ENCODE measurements at places on chromosomes 12 and 14. TPM values are rescaled to one million over a fixed set of nuclear protein-coding genes. Genes with fewer than 3 reads are reported as not detected.
A peak's percentile ranks its signal among the peaks of the same experiment; 100 is the strongest.

DNA sequence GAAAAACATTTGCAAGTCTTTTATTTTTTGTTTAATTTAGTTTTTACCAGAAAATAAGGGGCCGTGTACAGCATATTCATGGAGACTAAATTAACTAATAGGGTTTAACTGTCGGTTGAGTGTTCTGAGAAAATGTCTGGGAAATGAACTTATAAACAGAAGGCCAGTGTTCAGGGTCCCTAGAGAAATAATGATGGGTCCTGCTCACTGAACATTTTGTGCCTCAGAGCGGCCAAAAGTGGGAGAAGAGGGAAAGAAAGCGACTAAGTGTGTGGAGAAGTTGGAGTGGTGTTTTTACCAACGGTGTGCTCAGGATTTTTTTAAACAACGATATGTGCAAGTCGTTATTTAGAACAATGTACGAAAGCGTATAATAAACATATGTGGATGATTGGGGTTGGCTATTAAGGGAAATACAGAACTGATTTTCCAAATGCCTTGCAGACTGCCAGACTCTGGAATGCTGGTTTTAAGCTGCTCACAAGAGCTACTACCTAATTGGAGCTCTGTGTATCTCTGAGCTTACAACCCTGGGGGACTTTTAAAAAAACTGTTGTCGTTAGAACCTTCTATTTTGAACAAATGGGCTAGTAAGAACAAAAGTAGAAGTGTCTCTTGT is 166.7 kb downstream of the SLC38A4 start:
- DNase-seq = no peak

- no peak for DNase-seq
These were observed 34.8 kb upstream of the RCOR1 start for GRCh38 chr14:102557434-102558226.

- DNase-seq = no peak
These were observed 256.9 kb upstream of the RGS6 start for GRCh38 chr14:71675126-71675899.

GRCh38 chr12:131916306-131917138 is 12.6 kb upstream of the PUS1 start:
- DNase-seq = no peak

GRCh38 chr12:27277846-27278260 is 33.8 kb downstream of the STK38L start:
- no peak for DNase-seq

- DNase-seq = no peak
These were observed 693.0 kb downstream of the LRFN5 start for GRCh38 chr14:42299692-42300091.

DNA sequence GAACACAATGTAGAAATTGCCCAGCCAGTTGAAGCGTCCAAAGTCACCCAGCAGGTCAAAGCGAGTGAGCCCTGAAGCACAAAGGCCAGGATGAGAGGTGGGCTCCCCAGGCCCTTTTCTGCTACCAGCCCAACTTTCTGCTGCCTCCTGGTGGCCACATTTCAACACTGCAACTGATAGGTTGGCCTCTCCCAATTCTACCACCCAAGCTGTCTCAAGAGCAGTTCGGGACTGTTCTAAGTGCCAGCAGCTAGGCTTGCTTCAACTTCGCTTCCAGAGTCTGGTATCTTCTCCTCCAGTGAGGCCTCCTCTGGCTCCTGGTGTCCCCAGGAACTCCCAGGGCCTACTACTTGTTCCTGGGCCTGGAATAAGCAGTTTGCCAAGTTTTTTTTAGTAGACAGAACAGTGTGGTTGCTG is 3.4 kb upstream of the DHH start:
- DNase-seq = no peak

- DNase-seq = no peak
These were observed 927 bp downstream of the ABCB9 start for GRCh38 chr12:122965321-122965751.

DNA sequence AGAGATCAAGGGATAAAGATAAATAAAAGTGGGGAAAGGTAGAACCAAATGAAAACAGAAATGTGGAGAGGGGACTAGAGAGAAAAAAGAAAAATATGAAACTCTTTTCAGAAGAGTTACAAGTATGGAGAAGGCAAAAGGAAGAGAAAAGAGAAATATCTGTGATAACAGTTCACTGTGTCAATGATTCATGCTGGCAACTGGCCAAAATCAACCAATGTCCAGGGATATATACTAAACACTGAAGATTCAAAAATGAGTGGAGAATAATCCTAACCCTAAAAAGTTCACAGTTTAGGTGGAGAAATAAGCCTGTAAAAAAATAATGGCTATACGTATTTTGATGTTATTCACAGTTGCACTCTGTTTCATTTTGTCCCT is 372.3 kb upstream of the KITLG start:
- DNase-seq = no peak

GRCh38 chr12:39616251-39616650 is 3.4 kb downstream of the ABCD2 start:
- DNase-seq = no peak

DNA sequence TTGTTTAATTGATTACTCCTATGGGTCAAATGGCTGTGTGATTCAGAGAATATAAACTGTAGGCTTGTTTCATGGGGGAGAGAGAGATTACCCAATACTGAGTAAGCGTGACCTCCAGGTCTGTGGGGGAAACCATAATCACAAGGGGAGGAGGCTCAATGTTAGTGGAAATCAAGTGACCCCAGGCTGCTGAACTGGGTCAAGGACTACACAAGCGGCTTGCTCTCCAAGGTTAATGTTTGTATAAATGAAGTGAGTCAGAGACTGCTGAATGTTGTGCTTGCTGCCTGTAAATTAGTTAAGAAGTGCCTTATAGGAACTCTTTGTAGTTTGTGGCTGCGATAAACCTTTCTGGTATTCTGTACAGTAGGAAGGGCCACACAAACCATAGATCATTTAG is 479.7 kb downstream of the AACS start:
- DNase-seq = no peak

Gene SLC7A8
- 11.6 TPM for total RNA-seq

DNA sequence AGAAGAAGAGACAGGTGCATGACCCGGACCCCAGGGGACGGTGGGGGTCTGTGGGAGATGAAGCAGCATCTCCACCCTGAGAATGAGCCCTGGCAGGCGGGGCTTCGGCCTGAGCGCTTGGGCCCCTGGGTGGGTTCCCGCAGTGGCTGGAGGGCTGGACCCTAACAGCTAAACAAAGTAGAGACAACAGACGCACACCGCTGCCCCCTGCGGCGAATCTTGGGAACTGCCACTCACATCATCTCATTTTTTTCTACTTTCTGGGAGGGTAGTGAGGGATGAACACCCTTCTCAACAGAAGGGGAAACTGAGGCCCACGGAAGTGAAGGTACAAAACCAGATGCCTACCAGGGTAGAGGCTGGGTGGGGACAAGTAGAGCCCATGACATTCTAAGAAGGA is 104.7 kb downstream of the RFLNA start:
- peak; percentile 71 for DNase-seq

DNA sequence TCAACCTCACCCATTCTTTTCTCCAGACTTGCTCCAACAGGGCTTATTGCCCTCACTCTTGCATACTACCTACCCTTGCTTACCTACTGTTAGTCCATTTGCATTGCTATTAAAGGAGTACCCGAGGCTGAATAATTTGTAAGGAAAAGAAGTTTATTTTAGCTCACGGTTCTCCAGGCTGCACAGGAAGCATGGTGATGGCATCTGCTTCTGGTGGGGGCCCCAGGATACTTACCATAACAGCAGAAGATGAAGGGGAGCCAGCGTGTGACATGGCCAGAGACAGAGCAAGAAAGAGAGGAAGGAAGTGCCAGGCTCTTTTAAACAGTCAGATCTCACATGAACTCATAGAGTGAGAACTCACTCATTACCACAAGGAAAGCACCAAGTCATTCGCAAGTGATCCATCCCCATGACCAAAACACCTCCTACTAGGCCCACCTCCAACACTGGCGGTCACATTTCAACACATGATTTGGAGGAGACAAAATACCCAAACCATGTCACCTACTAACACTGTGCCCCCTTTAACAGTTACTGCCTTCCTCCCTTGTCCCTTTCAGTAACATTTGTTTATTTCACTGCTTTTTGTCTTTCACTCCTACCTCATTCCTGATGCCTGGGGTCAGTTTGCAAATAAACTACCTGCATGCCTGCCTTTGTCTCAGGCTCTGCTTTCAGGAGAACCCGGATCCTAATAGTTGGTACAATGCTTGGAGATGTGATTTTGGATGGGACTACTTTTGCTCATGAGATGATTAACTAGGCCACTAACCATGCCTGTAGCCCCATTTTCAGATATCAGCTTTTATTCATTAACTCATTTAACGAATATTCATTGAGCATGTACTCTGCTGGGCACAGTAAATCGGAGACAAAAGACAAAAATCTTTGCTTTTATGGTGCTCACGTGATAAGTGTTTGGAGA is 41.6 kb upstream of the CSRP2 start:
- DNase-seq = no peak

GRCh38 chr12:118052324-118053070 is 8.5 kb downstream of the WSB2 start:
- peak; percentile 79 for DNase-seq

DNA sequence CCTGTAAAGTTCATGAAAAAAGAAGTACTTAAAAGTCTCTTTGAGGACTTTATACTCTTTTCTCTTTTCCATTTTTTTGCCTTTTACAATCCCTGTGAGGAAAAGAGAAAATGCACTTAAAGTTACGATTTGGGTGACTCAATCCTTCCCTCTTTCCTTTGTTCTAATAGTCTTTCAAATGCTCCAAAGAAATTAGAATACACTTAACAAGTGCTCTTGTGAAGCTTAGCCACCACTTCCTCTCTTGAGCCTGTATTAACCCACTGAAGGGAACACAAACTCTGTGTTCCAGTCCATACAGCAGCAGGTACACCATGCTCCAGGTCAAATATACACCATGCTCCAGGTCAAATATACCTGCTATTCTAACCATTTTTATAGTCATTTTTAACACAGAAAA is 581.1 kb upstream of the MGAT4C start:
- DNase-seq = no peak

Gene RBMS2
- total RNA-seq = 25.0 TPM

- DNase-seq = no peak
These were observed 47.6 kb upstream of the RFLNA start for GRCh38 chr12:124247331-124247730.

- DNase-seq = no peak
These were observed 161.1 kb downstream of the PPFIA2 start for GRCh38 chr12:81597928-81598604.

- DNase-seq = no peak
These were observed 76.3 kb upstream of the TBX3 start for GRCh38 chr12:114760151-114760877.

- DNase-seq = peak; percentile 64
These were observed 498 bp downstream of the GPR132 start for GRCh38 chr14:105064721-105065143.

DNA sequence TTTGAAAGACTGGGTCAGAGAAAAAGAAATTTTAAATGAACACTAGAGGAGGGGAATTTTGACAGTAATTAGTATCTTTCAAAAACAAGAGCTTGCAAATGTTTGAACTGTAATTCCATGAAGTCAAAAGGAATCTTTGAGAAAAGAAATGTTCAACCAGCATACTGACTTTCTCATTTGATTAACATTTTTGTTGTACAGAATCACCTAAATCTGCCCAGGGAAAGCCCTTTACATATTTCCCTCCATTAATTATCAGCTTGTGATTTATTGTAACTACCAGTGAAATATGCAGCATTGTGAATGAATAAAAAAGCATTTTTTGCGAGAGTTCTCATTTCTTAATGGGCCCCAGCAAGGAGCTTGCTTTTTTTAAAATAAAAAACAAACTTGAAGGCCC is 61.2 kb upstream of the CCDC91 start:
- no peak for DNase-seq
